ENCODE measurements at places on chromosomes 7 and 10.

GRCh38 chr7:75019800-75020199 lies 53.8 kb downstream of the RCC1L start:
- no peak for DNase-seq

DNA sequence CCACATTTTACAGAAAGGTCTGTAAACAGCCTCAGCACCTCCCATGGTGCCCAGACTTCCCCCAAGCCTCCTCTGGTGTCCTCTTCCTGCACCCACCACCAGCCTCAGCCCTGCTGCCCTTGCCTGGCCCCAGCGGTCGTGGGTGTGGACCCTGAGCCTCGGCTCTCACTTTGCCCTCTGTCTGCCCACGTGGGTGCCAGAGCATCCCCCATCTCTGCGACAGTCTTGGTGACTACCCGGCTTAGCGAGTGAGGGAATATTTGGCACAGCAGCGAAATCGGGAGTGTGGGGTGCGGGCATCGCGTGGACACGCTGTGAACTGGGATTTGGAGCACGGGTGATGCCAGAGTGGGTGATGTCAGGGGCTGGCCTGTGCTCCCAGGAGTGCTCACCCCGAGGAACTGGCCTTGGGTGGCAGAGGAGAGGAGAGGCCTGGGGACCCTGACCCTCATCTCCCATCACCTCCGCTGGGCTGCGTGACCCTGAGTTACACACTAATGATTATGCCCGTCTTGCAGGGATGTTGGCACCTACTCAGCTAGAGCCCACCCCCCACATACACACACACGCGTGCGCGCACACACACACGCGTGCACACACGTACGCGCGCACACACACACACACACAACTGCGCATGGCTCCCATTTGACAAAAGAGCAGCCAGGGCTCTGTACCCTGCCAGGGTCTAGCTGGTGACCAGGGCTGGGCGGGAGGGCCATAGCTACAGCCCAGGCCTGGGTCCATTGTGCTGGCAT lies 8.7 kb downstream of the ELFN1 start:
- peak; percentile 25 for DNase-seq

DNA sequence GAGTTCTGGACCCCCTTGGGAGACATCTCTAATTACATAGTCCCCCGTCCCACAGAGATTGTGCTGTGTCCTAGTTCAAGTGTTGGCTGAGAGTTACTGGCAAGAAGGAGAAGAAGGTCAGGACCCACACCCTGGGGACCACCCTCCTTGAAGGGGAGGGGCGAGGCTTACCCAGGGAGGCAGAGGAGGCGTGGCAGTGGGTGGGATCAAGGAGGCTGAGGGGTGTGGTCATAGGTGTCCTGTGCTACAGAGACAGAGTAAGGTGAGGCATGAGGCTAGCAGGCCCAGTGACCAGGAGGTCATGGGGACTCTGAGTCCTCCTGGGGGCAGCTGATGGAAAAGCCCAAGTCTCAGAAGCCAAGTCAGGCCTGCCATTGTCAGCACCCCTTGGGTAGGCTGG lies 29.4 kb upstream of the ADCYAP1R1 start:
- DNase-seq = no peak

DNA sequence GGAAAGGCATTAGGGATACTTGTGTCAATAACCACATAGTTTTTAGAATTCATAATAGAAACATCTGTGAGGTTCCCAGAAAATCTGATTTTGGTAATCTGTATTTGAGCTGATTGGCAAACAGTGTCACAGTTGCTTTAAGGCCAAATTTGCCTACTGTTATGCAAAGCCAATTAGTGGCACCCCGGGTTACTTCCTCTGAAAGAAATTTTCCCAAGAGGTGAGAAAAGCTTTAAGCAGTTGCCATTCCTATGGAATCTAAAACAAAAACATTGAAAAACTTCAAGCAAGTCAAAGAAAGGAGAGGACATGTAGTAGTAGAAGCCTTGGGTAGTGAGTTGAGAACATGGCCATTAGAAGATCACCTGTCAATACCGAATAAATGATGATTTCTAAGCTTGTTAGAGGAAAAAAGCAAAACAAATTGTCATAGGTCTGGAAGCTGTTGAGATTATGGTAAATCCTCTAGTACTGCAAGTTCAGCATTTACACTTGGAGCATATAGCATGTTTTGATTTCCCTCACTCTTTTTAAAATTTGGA lies 176.8 kb downstream of the TWIST1 start:
- no peak for DNase-seq

DNA sequence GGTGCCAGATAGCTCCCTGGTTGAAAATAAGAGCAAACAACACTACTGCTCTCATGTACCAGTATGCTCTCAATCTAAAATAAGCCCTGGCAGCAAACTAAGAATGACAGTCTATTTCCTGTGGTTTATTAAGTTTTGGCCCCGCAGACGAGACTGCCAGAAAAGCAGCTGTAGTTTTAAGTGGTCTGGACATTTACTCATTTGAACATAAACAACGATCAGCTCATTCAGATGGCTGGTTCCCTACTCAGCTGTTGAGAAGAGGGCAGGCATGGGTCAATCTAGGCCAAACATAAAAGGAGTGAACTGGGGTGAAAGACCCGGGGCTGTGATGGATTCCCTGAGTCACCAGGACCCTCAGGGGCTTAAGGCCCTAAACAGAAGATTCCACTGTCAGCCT lies 4.5 kb downstream of the TRIL start:
- DNase-seq = no peak

GRCh38 chr10:69838853-69839252 lies 37.1 kb downstream of the COL13A1 start:
- no peak for DNase-seq

- DNase-seq = no peak
Measured at GRCh38 chr10:97049670-97050069, 136.1 kb downstream of the SLIT1 start.

DNA sequence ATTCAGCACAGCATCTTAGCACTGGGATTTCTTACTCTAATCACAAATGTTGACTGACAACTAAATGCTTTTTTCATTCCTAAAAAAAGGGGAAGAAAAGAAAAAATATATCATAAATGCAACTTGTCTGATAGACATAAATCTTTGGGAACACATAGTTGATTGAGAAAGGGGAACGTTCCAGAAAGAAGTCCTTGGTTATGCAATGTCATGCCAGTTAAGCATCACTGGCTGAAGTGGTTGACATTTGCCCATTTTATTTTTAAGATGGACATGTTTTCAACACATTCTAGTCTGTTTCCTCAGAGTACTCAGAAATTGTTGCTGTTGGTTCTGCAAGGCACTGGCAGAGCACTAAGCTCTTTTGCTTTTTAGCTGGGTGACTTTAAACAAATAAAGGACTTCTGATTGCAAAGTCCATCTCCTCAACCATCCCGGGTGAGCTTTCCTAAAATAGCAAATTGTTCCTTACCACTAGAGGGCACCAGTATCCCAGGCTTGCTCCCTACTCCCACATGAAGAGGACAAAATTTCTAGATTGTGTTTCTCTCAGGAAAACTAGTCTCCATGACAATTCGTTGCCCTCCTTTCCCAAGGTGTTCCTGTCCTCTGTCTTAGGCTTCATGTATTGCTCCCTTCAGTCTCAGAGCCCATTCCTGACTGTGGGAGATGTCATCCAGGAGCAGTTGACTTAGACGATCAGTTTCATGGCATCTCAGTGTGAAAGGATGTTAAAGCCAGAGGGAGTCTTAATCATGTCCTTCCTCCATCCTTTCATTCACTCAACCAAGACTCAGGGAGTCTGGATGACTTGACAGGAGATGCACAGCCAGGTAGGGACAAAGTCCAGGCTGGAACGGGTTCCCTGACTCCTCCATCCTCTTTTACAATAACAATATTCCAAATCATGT lies 23.9 kb downstream of the OPALIN start:
- DNase-seq = no peak

DNA sequence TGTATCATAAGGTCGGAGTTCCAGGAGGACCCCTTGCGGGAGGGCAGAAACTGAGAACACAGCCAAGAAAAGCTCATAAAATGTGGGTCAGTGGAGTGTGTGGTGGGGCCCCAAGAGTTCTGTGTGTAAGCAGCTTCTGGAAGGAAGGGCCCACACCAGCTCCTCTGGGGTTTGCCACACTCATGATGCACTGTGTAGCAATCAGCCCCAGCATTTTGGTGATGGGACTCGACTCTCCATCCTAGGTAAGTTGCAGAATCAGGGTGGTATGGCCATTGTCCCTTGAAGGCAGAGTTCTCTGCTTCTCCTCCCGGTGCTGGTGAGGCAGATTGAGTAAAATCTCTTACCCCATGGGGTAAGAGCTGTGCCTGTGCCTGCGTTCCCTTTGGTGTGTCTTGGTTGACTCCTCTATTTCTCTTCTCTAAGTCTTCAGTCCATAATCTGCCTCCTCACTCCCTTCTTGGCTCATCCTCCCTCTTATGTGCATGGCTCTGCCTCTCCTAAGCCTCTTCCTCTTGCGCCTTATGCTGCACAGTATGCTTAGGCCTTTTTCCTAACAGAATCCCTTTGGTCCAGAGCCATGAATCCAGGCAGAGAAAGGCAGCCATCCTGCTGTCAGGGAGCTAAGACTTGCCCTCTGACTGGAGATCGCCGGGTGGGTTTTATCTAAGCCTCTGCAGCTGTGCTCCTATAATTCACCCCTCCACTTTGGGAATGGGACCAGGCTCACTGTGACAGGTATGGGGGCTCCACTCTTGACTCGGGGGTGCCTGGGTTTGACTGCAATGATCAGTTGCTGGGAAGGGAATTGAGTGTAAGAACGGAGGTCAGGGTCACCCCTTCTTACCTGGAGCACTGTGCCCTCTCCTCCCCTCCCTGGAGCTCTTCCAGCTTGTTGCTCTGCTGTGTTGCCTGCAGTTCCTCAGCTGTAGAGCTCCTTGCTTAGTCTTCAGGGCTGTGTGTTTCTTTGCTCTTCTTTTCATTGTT lies 17.8 kb downstream of the PRSS2 start:
- no peak for DNase-seq

DNA sequence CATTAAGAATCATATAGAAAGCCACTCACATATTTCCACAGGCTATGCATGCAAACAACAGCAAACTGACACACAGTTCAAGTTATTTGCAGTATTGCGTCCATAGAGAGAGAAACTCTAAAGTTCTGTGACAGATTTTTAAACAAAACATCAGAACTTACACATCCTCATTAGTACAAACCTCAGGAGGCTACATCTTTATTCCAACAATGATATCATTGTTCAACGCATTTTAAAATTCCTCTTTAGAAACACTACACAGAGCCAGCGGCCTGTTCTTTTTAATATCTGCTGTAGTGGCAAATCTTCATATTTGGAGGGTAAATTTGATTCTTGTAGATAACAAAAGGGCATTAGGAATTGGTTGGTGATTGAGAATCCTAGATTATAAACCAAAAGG lies 55.9 kb upstream of the NFE2L3 start:
- no peak for DNase-seq

DNA sequence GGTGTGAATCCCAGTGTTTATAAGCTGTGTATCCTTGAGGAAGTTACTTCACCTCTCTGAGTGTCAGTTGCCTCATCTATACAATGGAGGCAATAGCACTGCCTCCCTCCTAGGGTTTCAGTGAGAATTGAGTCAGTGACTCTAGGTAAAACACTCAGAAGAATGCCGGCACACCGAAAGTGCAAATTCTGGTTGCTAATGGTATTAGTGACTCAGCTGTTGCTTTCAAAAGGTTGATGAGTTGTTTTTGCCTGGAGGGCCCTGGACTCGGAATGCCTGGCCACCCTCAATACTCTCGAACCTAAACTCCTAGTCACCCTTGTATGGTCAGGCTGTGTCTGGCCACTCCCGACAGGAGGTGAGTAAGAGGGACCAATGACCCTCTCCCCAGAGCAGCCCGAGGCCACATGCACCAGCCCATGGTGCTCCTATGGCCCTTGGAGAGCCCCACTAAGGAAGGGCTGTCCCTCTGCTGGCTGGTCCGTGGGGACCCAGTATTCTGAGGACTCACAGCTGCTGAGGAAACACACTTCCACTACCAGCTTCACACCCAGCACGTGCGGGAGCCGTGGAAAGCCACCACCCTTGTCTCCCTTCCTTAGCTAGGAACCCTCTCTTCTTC lies 60.2 kb downstream of the CALML3 start:
- DNase-seq = no peak

DNA sequence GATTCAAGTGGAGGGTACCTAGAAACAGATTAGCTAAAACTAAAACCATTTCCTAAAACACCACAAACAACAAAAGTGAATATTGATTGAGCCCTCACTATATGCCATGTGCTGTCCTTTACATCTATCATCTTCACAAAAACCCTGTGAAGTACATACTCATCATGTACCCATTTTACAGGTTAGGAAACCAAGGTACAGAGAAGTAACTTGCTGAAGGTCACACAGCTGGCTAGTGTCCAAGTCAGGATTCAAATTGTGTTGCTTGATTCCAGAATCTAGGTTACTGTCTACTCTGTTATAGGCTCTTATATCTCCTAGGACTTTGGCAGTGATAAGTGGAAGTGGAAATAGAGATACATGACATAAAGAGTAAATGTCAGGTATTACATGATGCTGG lies 463.8 kb downstream of the LRMDA start:
- DNase-seq = no peak

GRCh38 chr10:122939856-122940543 lies 14.0 kb downstream of the C10orf88 start:
- DNase-seq = no peak

GRCh38 chr7:92884218-92884617 lies 47.8 kb upstream of the CDK6 start:
- DNase-seq = no peak

DNA sequence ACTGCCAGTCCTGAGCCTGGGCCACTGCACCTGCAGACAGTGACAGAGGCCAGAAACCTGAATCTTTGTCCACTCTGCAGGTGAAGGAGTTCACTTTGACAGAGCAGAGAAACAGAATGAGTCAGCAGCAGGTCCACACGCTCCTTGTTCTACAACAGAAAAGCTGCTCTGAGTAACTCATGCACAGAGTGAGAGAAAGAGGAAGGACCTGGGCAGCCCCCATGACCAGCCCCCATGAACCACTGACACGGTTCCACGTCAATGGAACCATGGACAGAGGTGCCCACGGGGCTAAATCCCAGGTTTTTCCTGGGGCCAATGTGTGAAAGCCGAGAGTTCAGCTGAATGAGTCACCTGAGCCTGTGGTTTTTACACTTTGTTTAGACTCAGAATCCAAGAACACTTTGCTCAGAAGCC lies 40.8 kb upstream of the CTBP2 start:
- no peak for DNase-seq

DNA sequence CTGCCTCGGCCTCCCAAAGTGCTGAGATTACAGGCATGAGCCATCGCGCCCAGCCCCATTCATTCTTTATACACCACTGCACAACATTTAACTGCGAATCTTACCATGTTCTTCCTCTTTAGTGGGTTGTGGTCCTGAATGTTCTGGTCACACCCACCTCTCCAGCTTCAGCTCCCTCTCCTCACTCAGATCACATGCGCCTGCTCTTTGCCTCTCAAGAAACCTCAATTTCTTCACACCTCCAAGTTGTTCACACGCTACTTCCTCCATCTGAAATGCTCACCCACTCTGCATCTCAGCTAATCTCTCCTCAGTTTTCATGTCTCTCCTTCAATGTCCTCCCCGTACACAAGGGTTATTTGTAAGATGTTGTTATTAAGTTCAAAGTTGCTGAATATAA lies 2.4 kb upstream of the PRR15 start:
- no peak for DNase-seq

GRCh38 chr7:3995187-3995586 lies 686.9 kb upstream of the FOXK1 start:
- no peak for DNase-seq
